CD4-positive, alpha-beta T cell (primary cell): ENCODE measurements at places on chromosomes 7 and 10. TPM values are rescaled to one million over a fixed set of nuclear protein-coding genes. Genes with fewer than 3 reads are reported as not detected.

DNA sequence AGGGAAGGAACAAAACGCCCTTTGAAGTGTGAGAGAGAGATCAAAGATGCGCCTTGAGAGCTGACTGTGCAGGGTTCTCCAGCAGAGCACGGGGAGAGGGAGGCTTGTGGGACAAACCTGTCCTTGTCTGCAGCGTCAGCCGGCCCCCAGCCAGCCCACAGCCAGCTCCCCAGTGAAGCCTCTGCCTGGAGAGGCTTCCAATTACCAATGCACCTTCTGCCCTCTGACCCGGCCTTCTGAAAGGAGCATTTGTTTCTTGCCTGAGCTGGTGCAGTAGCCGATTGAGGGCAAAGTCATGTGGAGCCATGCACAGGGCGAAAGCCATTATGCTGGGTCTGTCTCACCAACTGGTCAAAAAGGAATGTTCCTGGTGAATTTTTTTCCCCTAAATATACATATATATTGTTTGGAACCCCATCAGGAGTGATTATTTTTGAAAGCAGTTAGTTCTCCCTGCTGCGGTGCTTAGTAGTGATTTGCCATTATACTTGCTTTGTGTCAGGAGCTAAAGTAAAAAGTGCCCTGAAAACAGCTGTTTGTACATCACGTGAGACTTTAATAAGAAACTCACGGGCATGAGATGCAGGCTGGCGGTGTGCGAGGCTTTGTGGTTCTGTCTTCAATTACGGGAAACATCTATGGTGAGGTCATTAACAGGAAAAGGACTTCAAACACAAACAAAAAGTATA is 268.6 kb downstream of the KLF6 start:
- DNase-seq: no peak

DNA sequence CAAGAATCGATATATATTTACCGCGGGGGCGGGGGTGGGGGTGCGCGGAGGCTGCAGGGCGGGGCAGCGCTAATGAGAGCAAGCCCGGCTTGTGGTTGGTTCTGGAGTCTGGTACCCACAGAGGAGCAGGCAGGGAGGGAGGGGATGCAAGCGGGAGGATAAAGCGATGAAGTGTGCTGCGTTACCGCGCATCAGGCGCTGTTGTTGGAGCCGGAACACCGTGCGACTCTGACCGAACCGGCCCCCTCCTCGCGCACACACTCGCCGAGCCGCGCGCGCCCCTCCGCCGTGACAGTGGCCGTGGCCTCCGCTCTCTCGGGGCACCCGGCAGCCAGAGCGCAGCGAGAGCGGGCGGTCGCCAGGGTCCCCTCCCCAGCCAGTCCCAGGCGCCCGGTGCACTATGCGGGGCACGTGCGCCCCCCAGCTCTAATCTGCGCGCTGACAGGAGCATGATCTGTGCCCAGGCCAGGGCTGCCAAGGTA is at the start of gene HECW1:
TSS of gene HECW1 (plus strand) at position 189 of the 482 bp plus-strand sequence. CDS start 131,259 bp downstream, outside the sequence.
- DNase-seq: no peak

DNA sequence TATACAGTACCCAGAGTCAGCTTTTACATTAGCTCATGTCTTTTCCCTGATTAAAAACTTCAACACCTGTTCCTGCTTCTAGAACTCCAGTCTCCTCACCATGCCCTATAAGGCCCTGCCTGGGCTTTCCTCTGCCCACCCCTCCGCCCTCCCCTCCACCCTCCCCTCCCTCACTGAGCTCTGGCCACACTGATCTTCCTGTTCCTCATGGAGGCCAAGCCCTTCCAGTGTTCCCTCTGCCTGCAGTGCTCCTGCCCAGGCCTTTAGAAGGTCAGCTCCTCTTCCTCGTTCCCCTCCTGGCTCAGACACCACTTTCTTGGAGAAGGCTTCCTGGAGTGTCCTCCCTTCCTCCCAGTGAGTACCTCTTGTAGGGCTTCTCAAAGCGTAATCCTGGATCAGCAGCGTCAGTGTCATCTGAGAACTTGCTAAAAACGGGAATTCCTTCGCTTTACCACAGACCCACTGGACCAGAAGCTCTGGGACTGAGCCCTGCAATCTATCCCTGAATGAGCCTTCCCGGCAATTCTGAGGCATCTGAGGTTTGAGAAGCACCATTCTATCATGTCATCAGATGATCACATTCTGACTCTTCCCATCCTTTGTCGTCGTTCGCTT is 3.7 kb downstream of the PDZD7 start:
- DNase-seq: no peak

SLC39A12 gene
- total RNA-seq: not detected

MBLAC1 gene
- 4.4 TPM for total RNA-seq

RUFY2 gene
- total RNA-seq: 14.8 TPM
